ENCODE measurements at places on chromosomes 7 and 10.

DNA sequence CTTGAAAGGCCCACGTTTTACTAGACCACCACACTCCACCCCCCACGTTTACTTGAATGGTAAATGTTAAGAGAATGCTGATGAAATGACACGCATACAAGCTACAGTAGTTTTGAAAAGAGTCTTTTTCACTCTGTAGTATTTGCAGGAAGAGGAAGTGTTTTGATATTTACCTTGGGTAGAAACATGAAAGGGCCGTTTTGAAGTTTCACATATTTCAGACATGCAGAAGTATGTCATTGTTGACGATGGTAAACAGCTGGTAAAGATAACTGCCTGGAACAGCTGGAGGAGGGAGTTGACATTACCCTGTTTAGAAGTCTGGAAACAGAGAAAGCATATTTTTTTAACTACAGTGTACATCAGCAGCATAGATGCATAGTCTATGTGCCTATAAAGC, 160.7 kb downstream of the NXPH1 start:
- no peak for DNase-seq

GRCh38 chr7:7146837-7147236, 35.5 kb upstream of the C1GALT1 start:
- no peak for DNase-seq

- DNase-seq = no peak
Observed at GRCh38 chr7:95365151-95365550, 31.0 kb downstream of the PON3 start.

GRCh38 chr7:87038993-87039690, 20.3 kb downstream of the ELAPOR2 start:
- no peak for DNase-seq

DNA sequence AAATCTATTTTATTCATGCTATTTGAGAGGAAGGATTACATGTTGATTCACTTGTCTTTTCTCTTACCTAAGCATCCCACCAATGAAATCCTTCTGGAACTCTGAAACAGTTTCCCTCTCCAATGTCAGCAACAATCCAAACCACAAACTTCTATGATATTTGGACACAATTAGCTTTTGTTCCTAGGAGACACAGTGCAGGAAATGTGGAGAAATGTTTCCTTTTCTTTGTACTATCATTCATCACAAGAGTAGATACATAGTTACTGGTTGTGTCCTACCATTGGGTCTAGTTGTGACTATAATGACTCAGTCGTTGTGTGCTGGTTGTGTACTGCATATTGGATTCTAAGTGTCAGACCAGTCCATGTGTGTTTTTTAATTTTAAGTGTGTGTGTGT, 156.8 kb upstream of the MAGI2 start:
- DNase-seq = no peak

DNA sequence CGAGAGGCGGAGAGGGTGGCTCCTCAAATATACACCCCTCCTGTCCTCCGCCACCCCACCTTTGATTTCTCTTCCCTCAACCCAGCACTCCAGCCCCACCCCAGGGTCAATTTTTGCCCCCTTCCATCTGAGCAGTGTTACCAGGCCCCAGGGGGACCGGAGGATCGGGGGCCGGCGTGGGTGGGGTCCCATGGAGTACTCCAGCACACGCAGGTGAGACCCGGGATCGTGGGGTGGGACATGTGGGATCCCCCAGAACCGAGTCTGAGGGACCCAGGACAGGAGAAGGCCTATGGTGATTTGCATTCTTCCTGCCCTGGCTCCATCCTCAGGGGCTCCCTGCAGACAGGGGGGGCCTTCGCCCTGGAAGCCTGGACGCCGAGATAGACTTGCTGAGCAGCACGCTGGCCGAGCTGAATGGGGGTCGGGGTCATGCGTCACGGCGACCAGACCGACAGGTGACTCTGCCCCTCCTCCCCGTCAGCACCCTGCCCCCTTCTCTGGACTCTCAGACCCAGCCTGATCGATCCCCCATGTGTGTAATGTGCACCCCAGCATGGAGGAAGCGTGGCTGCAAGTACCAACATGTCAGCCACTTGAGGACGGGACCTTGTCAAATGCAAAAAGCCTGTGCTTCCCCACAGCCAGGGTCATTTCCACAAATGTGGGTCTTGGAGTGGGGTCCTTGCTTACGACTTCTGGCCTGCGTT, 744 bp downstream of the TRIP6 start:
- DNase-seq = peak; percentile 31

GRCh38 chr10:44921506-44921905, 10.4 kb downstream of the TMEM72 start:
- DNase-seq = no peak

GRCh38 chr7:70707823-70708243, 424.1 kb upstream of the GALNT17 start:
- DNase-seq = no peak

DNA sequence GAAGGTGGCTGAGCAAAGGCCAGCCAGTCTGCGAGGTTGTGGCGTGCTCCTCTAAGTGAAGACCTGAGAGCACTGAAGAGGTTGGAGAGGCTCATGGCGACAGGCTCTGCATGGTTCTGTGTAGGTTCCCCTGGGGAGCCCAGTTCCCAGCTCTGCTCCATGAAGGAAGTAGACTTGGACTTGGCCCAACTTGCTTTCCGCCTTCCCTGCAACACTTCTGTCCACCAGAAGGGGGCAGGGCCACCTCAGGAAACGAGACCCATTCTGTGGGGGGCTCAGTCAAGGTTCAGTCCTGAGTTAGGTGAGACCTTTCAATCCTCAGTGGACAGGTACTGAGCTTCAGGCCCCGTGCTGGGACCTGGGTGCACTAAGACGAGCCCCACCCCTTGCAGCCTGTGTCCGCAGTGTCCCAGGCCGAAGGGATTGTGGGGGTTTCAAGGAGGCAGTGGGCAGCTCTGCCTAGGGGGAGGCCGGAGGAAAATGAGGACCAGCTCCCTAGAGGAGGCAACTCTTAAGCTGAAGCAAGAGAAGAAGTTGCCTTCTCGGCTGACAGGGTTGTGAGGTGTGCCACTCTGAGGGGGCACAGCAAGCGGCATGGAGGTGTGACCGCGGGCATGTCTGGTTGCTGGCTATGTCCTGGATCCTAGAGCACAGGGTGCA, 15.0 kb upstream of the PCBD1 start:
- DNase-seq = peak; percentile 69

DNA sequence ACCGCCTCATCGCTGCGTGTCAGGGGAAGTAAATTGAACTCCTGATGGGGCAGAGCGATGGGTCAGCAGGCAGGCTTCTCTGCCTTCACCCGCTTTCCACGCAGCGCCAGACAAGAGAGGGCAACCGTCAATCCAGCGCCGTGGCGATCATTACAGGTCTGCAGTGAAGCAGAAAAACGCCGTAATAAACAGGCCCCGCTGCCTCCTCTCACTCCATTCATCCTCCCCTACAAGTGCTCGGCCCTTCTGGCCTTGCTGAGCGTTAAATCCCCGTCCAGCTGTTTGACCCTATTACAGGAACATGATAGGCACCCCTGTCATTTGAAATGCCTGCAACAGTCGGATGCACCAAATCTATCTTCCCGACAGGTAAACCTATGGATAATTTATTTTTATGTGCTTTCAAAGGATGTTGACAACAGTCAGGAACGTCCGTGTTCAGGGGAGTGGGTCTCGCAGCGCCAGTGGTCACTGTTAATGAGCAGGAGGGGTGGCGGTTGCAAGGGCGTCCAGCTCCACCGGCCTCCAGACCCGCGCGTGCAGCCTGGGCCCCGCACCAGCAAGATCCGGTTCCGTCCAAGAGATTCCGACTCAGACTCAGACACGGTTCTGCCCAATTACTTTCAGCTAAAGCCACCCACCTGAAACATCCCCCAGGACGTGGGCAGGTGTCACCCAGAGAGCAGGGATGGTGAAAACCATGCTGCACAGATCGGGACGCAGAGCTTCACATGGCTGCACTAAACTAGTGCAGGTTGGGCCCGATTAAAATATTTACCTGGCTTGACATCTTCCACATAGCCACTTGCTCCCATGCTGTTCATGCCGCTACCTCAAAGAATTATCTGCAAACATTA, 508.0 kb upstream of the MGMT start:
- DNase-seq = no peak

GRCh38 chr10:29877793-29878491, 181.4 kb downstream of the JCAD start:
- no peak for DNase-seq

GRCh38 chr10:44517635-44518034, 132.7 kb upstream of the CXCL12 start:
- no peak for DNase-seq

DNA sequence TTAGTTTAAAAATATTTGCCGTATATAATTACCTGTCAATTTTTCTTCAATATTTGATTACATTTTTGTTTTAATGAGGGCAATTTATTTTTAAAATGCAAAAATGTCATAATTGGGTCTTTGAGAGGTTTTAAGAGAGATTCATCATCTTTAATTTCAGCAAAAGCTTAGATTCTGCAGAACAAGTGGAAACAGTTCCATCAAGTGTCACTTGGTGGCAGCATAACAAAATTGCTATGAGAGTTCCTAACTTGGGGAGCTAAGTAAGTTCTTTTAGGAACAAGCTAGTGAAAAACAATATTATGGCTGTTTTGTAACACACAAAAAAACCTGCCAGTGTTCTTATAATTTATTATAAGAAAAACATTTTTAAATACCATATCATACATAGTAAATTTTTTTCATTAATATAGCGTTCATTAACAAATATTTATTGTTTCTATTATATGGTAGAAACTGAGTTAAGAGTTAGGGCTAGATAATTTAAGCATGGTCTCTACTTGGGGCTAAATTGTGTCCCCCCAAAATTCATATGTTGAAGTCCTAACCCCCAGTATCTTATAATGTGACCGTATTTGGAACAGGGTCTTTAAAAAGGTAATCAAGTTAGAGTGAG, 155.2 kb downstream of the MAGI2 start:
- no peak for DNase-seq

DNA sequence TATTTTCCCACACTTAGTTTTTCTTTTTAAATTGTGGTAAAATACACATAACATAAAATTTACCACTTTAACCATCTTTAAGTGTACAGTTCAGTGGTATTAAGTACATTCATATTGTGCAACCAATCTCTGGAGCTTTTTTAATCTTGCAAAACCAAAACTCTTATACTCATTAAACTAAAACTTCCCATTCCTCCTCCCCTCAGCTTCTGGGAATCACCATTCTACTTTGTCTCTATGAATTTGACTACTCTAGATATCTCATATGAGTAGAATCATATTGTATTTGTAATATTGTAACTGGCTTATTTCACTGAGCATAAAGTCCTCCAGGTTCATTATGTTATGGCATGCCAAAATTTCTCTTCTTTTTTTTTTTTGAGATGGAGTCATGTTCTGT, 86.4 kb upstream of the JAZF1 start:
- DNase-seq = no peak

Measured in upper lobe of left lung (tissue), 6 donors.